H1 (cell line): ENCODE measurements at places on chromosomes 5 and 9. TPM values are rescaled to one million over a fixed set of nuclear protein-coding genes. Genes with fewer than 3 reads are reported as not detected.

SLC25A2 gene
- polyA plus RNA-seq = 0.05 TPM in 1 of 2 replicates, not detected in the other

EXD3 gene
- 9.4 and 12.7 TPM in 2 replicates for polyA plus RNA-seq

HTR1A gene
- polyA plus RNA-seq = 6.2 and 6.5 TPM in 2 replicates

C5orf52 gene
- not detected in 2 replicates for polyA plus RNA-seq

NUTM2F gene
- polyA plus RNA-seq = 0.06 and 0.28 TPM in 2 replicates

WDR31 gene
- polyA plus RNA-seq = 0.27 and 0.33 TPM in 2 replicates

SLC36A3 gene
- polyA plus RNA-seq = not detected in 2 replicates

FAM169A gene
- polyA plus RNA-seq = 9.0 and 12.6 TPM in 2 replicates

NDOR1 gene
- 25.7 and 42.4 TPM in 2 replicates for polyA plus RNA-seq

EDIL3 gene
- 9.3 and 14.7 TPM in 2 replicates for polyA plus RNA-seq

SCGB3A2 gene
- polyA plus RNA-seq = 36.7 and 47.1 TPM in 2 replicates

TMEM171 gene
- 2.2 and 3.2 TPM in 2 replicates for polyA plus RNA-seq

NNT gene
- polyA plus RNA-seq = 8.9 and 11.0 TPM in 2 replicates

TPPP gene
- polyA plus RNA-seq = 0.36 and 0.86 TPM in 2 replicates

CKMT2 gene
- polyA plus RNA-seq = 5.0 and 7.5 TPM in 2 replicates

DIPK1B gene
- polyA plus RNA-seq = 64.8 and 78.8 TPM in 2 replicates

IFNE gene
- polyA plus RNA-seq = 0.08 TPM in 1 of 2 replicates, not detected in the other

PSD2 gene
- 0.14 and 0.25 TPM in 2 replicates for polyA plus RNA-seq

PRRX2 gene
- 9.2 and 10.9 TPM in 2 replicates for polyA plus RNA-seq

GPX8 gene
- polyA plus RNA-seq = 11.2 and 19.5 TPM in 2 replicates

SPATA31E1 gene
- 0.05 and 0.09 TPM in 2 replicates for polyA plus RNA-seq

PAEP gene
- 0.19 TPM in 1 of 2 replicates, not detected in the other for polyA plus RNA-seq

GRXCR2 gene
- polyA plus RNA-seq = not detected in 2 replicates

TRMT10B gene
- 2.0 and 2.4 TPM in 2 replicates for polyA plus RNA-seq

FRRS1L gene
- polyA plus RNA-seq = 0.66 and 1.0 TPM in 2 replicates

IFNA2 gene
- polyA plus RNA-seq = not detected in 2 replicates

SLC24A2 gene
- 2.2 and 2.8 TPM in 2 replicates for polyA plus RNA-seq

ADAMTS19 gene
- polyA plus RNA-seq = 17.3 and 21.4 TPM in 2 replicates

PDE8B gene
- 0.20 and 0.32 TPM in 2 replicates for polyA plus RNA-seq

ST8SIA4 gene
- 0.02 and 0.08 TPM in 2 replicates for polyA plus RNA-seq

ODF2 gene
- polyA plus RNA-seq = 5.6 and 7.6 TPM in 2 replicates

EIF4E1B gene
- polyA plus RNA-seq = 1.3 and 1.9 TPM in 2 replicates

TEX48 gene
- not detected in 2 replicates for polyA plus RNA-seq

CDH9 gene
- 0.57 and 1.0 TPM in 2 replicates for polyA plus RNA-seq

PLEKHG4B gene
- 31.1 and 35.1 TPM in 2 replicates for polyA plus RNA-seq

CATSPER3 gene
- 0.60 and 0.62 TPM in 2 replicates for polyA plus RNA-seq

SKIC3 gene
- polyA plus RNA-seq = 8.1 and 13.7 TPM in 2 replicates

EGFL7 gene
- 53.4 and 82.5 TPM in 2 replicates for polyA plus RNA-seq

IFNA13 gene
- not detected in 2 replicates for polyA plus RNA-seq

ZFP37 gene
- 0.25 and 0.38 TPM in 2 replicates for polyA plus RNA-seq

ORM2 gene
- 0.66 and 1.3 TPM in 2 replicates for polyA plus RNA-seq

PCDHA9 gene
- polyA plus RNA-seq = 0.12 and 0.17 TPM in 2 replicates

JAKMIP2 gene
- polyA plus RNA-seq = 2.4 and 3.2 TPM in 2 replicates
